Stimulated activated CD4-positive, alpha-beta T cell treated with anti-CD3 and anti-CD28 coated beads, Interleukin-15, amount 100 ng/mL, for 48 hours (primary cell): ENCODE measurements at places on chromosomes 7 and 10.

DNA sequence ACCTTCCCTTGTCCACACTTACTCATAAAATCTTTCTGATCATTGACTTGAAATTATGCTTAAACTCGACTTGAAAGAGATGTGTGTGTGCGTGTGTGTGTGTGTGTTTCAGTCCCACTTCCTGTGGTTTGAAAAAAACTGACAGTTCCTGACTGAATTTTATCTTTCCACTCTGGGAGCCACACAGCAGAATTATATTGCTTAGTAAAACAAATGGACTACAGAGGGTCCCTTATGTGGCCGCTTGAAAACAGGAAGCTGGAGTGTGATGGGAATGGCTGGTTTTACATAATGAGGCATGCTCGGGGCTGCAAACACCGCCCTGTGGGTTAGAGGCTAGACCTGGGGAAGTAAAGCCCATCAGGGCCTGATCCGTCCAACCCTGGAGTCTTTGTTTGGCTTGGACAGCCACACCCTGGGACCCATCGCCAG is 54.8 kb downstream of the LYZL1 start:
- no peak for DNase-seq

DNA sequence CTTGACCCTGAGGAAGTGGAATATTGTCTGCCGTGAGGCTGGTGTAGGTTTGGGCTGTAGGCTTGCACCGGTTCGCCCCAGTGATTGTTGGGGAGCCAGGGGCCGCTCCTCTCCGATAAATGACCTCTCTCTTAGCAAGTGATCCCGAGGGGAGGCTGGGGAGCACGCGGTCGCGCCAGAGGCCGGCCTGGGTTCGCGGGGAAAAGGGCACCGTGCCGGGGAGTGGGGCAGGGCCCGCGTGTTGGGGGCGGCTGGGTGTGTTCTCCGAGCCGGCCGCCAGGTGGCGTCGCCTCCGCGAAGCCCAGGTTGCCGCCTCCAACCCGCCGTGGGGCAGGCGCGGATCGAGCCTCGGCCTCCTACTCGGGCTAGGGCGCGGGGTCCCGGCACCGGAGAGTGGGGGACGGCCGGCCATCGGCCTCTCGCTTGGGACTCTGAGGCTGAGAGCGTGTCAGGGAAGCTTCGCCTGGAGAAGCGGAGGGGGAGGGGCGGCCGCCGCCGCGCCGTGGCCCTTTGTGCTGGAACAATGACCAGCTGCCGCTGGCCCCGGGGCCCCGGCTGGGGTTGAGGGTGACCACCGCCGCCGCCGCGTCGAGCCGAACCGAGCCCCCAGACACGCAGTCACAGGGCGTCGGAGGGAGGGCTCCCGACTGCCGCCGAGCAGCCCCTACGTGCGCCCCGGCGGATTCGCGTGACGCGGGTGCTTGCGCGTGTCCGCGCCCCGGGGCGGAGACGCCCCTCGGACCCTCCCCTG is 442 bp upstream of the LZTS2 start:
- peak; percentile 43 for DNase-seq

DNA sequence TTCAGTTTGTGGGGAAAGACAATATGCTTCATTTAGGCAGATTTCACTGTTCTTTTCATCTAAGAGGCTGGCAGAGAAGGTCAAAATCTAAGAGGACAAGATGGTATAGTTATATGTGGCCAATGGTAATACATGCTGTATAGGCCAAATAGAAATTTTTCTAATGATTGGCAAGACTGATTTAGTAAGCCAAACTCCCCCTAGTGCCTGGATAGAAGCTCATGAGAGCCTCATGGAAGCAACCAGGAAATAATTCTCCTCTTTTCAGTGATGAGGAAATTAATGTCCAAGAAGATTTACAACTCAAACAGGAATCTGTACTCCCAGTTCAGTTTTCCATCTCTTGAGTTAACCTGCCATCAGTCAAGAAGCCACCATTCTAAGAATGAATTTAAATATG is 253.6 kb upstream of the PHF14 start:
- DNase-seq: no peak

GRCh38 chr7:69110450-69111050 is 487.7 kb upstream of the AUTS2 start:
- no peak for DNase-seq

- no peak for DNase-seq
Observed at GRCh38 chr10:114869520-114869892, 47.9 kb downstream of the FHIP2A start.

DNA sequence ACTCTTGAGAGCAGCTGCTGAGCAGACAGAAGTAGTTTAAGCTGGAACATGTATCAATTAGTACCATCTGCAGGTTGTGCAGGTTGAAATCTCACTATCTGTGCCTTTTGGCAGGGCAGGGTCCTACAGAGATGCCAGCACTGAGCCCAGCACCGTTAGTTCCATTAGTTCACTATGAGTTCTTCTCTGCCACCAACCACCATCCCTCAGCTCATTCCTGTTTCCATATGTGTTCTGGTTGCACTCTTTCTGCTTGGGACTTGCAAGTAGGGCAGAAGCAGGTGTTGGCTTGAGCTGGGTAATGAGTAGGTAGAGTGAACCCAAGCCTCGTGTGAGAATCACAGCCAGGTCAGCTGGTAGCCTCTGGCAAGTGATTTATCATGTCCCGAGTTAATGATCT is 2.8 kb downstream of the SMO start:
- no peak for DNase-seq

- DNase-seq: no peak
Observed at GRCh38 chr7:138354066-138354465, 106.0 kb upstream of the TRIM24 start.

GRCh38 chr7:46123-46829 is 146.1 kb upstream of the FAM20C start:
- DNase-seq: no peak

DNA sequence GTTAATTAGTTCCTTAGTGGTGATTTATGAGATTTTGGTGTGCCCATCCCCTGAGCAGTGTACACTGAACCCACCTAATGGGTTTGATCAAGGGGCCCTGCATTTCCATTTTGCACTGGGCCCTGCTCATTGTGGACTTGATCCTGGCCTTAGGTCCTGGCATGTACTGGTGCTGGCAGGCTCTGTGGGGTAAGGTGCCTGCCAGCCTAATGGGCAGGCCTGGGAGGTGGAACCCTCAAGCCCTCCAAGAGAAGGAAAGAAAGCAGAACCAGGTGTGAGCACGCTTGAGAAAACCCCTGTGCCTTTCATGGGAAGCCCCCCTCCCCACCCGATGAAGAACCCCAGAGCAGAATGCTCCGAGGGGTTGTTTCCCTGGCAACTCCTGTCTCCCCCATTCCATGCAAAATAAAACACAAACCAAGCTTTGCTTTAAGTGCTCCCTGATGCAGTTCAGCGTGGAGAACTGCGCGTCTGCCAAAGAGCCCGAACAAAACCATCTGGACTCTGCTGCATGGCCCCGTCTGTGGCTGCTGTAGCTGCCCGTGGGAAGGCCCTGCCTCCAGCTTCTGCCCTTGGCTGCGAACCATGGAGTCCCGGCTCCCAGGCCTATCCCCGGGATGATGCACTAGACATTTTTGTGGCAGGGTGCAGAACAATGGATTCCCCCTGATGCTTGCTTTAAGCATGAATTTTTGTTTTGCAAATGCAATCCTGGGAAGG is 123.3 kb downstream of the PRPF18 start:
- DNase-seq: no peak
